ENCODE measurements at places on chromosomes 5 and 9.

DNA sequence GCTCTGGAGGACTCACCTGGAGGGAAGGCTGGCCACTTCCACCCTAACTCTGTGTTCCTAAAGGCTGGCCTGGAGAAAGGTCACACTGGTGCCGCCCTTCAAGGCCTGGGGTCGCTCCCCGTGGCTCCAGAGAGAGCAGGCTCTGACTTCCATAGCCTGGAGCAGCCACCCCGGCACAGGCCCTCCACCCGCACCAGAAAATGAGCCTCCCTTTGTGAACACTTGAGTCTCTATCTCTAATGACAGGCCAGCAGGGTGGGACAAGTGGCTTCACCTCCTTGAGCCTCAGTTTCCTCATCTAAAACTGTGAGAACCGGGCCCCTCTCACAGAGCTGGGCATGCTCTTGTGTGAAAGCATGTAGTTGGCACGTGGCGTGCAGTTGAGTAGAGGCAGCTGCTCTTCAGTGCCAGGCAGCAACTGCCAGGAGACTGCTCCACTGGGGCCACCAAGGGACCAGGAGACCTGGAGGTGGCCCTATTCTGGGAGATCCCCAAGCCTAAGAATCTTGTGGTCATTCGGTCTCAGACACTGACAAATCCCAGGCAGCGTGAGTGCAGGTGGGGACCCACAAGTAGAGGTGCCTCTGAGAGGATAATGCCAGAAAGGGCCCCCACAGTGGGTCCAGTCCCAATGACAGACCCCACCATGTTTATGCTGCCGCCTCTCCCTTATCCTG lies 56.7 kb upstream of the GARNL3 start:
- no peak for DNase-seq

DNA sequence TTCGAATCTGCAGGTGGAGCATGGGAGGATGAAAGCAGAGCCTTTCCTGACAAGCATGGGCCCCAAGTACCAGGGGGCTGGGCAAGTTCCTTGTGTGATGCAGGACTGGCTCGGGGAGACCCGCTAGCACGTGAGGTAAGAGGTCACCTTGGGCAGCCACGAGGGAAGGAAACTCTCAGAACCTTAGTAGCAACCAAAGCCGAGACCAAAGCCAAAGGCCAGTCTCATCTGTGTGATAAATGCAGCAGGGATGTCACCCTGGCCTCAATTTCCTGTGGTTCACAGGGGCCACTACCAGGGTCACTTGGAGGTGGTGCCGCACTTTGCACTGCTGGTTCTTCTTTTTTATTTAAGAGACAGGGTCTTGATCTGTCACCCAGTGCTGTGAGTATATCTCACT lies 39.5 kb downstream of the PRRT1B start:
- no peak for DNase-seq

DNA sequence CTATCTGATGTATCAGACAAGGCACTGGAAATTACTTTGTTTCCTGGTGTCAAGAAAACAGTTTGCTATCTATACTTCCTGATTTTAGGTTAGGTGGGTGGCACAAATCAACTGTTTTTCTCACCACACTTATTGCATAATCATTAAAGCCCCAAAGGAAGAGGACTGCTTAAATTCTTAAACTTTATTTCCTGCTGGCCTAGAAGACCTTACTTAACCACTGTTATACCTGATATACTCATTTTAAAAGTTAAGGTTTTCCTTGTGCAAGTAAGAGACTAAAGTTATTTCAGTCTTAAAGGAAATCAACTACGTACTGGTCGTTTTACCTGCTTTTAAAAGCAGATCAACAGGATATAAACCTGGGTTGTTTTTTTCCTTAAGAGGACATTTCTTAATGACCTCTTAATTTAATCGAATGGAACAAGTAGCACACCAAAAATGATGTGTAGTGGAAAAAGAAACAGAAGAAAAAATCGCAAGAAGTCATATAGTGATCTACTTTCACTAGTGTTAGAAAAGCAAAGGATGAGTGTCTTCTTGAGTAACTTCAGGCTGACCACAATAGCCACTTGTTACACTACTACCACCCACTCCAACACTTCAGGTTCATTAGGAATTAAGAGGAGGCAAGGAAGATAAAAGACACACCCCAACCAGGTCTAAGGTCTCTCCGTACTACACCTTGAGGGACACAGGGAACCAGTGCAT lies 974 bp downstream of the CLINT1 start:
- no peak for DNase-seq

DNA sequence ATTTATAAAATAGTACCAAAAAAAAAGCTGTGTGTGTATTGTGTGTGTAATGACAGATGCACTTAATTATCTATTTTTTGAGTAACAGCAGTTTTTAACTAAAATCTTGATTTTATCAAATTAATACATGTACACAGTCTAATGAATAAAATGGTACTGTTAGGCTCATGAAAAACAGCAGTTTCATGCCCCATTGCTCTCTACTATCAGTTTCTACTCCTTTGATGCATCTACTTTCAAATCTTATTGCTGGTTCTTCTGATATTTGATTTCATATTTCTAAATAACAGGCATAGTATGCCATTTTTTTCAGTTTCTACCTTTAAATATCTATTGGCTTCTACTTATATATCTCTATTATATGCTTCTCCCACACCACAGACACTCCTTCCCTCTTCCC lies 117.4 kb downstream of the CCDC171 start:
- DNase-seq: no peak

GRCh38 chr5:64769855-64770254 lies 1.1 kb downstream of the CWC27 start:
- DNase-seq: no peak

DNA sequence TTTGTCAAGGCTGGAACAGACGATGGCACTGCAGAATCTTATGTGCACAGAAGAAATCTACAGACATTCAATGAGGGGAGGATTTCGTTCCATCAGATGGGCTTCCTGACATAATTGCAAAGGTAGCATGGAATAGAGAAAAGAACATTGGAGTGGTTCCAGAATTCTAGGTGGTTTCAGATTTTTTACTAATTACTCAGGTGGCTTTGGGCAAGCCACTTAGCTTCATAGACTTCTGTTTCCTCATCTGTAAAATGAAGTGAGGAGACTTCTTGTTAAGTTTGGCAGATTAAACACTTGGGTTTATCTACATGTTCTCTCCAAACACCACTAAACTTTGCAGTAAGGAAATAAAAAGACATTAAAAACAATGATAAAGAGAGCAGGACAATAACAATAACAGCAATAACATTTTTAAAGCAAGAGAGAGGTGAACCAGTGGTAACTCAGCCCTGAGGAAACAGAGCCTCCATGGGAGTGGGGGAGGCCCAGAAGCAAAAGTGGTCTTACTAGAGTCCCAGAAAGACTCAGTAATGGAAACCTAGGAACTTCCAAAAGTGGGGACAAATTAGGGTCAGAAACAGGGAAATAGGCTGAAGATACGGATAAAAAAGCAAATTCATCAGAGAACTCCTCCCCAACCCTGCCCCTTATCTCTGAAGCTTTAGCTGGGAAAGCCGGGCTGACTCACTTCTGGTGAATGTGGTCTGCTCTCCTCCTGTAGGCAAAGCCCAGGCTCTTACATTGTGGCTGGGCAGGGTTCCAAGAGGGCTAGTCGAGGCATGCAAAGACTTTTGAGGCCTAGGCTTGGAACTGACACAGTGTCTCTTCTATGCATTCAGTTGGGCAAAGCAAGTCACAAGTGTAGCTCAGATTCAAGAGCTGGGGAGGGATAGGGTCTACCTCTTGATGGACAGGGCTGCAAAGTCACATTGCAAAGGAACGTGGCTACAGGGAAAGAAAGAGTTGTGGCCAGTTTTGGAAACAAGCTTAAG lies 11.8 kb upstream of the ACTBL2 start:
- DNase-seq: no peak

DNA sequence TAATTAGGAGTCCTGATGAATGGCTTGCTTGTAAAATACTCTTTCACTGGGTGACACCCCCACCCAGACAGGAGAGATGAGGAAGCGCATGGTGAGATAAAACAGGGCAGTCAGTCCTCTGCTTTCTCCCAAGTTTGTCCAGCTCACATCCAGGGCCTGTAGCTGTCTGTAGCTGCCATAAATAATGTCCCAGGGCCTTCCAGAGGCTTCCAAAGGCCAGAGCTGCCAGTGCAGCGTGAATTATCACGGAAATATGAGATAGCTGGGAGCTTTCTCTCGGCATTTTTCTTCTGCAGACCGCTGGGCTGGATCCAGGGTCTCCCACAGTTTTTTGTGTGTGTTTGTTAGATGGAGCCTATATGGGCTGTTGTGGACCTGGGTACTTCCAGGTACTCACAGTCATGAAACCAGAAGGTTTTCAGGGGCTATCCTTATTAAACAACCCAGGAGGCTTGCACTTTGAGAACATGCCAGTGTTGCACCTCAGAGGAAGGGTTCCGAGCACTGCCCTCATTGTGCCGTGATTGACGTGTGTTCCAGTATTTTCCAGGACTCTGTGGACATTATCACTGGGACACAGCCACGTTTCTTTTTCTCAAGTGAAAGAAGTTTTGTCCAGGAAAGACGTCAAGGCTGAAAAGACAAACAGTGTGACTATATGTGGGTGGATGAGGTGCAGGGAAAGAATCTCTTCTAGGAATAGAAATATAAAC lies 117.5 kb downstream of the FGF1 start:
- no peak for DNase-seq

DNA sequence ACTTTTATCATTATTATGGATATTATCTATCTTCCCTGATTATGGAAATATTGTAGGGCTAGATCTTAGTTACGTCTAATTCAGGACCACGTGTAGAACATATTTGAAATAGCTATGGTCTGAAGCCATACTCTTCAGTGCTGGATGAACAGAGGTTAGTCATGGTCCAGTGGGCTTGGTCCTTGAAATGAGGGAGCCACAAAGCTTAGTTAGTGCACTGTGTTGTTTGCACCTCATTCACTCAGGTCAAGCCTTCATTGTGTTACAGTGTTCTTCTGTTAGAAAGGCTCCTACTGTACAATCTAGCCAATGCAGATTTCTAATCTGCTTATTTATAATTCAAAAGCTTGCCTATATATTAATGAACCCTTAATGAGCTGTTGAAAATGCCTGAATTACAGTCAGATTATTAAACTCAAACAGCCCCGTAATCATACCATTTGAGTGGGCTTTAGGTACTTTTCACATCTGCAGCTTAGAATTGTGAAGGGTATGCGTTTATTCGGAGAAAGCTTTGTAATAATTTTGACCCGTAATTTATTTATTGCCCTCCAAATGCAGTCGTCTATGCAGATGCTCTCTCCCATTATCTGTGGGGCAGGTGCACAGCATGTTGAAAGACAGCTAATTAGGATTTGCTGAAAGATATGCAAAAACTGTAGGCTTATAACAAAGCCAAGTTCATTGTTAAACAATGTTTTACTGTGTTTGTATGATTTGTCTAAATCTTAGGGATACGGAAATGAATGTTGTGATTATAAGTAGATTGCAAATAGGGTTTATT lies 164.9 kb downstream of the PBX3 start:
- no peak for DNase-seq

- no peak for DNase-seq
Observed at GRCh38 chr9:123550012-123550411, 194.0 kb downstream of the CRB2 start.

DNA sequence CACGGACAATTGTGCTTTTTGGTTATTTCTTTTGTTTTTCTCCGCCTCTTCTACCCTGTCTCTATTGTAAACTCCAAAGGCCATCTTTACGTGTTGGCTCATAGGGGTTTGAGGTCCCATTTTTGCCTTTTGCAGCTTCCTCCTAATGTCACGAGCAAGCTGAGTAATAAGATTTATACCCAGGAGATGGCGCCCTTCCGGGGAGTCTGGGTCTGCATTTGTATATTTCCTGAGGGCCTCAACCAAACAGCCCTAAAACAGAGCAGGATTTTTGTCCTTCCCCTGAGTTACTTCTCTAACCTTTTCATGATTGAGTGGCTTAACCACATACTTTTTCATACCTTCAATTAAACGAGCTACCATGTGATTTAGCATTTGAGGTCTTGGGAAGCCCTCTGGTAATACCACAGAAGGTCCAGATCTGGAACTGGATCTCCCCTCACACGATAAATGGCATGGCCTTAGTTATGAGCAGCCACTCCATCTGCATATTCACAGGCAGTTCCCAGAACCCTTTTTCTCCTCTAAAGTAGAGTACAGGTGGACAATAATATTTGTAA lies 11.2 kb upstream of the CFAP95 start:
- no peak for DNase-seq

GRCh38 chr9:90943341-90943740 lies 141.7 kb downstream of the SYK start:
- no peak for DNase-seq

DNA sequence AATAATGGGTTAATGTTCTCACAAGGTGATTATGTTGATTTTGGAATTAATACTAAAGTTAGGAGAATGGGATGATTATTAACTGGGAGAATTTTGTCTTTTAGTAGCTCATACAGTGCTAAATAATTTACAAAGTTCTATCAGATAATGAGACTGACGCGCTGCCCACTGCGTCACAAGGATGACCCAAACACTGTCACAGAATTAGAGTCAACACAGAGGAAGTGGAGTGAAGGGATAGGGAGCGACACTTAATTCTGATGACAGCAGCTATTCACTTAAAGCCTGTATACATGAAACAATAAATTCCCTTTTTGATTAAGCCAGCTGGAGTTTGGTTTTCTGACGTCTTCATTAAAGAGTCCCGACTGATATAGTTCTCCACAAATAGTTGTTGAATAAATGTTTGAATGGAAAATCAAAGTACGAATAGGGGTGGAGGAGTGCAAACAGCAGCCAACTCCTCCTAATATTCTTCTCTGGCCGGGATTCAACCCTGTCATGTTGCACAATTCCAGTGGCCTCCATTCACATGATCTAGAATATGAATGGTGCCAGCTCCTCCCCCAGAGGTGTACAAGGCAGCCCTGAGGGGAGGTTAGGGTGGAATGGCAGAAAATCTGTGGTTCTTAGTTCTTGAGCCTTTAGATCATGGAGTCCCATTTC lies 140.3 kb downstream of the PCSK1 start:
- DNase-seq: no peak

GRCh38 chr5:8394965-8395364 lies 526.0 kb downstream of the MTRR start:
- DNase-seq: no peak

DNA sequence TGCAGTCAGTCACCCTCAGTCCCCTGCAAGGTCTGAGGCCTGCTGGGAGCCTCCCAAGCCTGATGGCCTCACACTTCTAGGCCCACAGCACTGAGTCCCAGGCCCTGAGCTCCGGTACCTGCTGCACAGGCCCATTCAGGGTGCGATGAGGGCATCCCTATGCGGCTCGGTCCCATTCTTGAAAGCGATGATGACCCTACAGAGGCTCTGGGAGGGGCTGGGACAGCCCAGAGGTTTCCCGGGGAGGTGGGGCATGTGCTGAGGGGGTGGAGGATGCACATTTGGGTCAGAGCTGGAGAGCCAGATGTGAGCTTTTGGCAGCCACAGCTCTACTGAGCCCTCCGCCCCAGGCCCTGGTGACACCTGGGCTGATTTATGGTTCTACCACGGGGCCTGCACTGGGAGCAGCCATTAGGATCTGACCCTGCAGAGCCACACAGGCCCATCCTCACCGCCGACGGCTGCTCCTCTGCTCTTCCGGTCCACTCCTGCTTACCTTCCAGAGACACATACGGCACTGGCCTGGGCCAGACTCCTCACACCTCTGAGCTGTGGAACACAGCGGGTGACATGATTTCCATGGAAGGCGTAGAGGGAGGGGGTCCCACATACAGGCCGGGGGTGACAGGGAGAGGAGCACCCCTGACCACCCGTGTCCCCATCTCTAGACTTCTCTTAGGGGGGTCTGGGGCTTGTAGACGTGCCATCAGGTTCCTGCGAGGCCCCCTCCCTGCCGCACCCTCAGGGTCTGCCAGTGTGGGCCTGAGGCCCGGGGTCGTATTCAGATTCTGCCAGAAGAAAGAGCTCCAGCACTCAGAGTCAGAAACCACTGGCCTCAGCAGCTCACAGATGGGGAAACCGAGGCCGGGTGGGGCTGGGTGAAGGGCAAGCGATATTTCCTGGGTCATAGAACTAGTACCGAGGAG lies 53.4 kb downstream of the COL23A1 start:
- no peak for DNase-seq
